Stimulated activated CD4-positive, alpha-beta T cell treated with anti-CD3 and anti-CD28 coated beads, Interleukin-2, amount 100 ng/mL, for 4 hours (primary cell): ENCODE measurements at places on chromosomes 3 and 15.

DNA sequence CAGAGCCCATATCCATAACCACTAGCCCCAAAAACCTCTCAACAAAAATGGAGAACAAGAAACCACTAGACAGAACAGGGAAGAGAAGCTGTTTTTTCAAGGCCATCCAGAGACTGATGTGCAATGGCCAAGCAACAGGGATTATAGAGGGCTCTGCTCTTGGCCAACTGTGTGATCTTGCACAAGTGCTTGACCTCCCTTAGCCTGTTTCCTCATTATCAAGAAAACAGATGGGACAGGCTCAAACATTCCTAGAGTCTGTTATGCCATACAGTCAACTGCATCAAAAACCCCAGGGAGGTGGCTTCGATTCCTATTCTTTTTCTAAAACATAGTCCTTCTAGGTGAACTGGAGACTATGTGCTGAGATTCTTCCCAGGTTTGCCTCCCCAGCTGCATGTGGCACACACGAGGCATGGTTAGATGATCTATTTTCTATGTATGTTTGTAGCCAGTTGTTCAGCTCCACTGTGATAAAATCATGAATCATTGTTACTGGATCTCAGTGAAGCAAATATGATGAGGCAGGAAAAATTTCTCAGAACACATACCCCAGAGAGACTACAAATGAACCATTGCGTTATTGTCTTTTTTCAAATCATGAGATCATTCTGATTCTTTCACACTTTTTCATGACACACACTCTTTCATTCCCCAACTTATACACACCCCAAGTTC lies 132.9 kb upstream of the TGFBR2 start:
- no peak for DNase-seq

DNA sequence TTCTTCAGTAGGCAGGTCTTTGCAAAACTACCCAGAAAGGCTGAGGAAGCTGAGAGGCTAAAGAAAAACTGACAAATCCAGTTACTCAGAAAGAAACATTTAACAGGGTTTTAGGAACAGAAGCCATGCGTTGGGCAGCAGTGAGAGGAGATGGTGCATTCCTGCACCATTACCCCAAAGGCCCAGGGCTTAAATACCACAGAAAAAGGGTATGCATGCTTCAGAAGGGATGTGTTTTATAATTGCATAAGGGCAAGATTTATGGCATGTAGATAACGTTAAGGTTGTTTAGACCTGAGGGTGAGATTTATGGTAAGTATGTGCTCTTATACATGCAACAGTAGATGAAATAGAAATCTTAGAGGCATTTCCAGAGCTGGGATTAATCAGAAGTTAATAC lies 10.0 kb downstream of the C3orf52 start:
- DNase-seq = no peak

GRCh38 chr3:152266221-152266995 lies 2.3 kb upstream of the MBNL1 start:
- no peak for DNase-seq

GRCh38 chr15:90389513-90389912 lies 1.5 kb downstream of the IQGAP1 start:
- DNase-seq = no peak

DNA sequence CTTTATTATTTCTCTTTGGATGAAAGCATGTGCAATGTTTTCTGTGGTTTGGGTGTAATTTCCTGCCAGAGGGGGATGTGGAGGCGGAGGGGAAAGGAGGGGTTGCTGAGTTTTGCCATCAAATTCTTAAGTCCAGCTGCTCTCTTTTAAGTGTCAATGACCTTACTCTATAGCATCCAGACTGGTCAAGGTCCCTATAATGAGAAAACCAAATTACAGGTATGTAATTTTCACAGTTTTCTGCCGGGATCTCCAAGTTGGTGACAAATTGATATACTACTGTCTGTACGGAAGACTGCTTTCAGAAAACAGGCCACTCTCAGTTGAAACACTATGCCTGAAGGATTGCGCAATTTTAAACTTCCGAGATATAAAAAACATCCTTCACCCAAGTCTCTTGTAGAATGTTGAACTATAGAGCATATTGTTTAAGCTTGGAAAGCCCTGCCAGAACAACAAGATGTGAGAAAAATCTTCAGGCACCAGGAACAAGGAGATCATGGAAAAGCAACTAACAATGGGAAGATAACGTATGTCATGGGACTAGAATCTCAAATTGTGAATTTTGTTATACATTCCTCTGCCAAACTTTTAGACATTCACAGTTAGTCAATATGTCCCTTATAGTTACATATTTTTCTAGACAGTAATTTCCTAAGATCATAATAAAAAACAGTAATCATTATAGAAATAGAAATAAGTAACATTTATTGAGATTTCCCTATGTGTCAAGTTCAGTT lies 300.7 kb upstream of the SATB1 start:
- no peak for DNase-seq

GRCh38 chr3:113051787-113052186 lies 61.0 kb downstream of the GTPBP8 start:
- DNase-seq = no peak

GRCh38 chr15:29299784-29300183 lies 30.2 kb upstream of the NSMCE3 start:
- no peak for DNase-seq

DNA sequence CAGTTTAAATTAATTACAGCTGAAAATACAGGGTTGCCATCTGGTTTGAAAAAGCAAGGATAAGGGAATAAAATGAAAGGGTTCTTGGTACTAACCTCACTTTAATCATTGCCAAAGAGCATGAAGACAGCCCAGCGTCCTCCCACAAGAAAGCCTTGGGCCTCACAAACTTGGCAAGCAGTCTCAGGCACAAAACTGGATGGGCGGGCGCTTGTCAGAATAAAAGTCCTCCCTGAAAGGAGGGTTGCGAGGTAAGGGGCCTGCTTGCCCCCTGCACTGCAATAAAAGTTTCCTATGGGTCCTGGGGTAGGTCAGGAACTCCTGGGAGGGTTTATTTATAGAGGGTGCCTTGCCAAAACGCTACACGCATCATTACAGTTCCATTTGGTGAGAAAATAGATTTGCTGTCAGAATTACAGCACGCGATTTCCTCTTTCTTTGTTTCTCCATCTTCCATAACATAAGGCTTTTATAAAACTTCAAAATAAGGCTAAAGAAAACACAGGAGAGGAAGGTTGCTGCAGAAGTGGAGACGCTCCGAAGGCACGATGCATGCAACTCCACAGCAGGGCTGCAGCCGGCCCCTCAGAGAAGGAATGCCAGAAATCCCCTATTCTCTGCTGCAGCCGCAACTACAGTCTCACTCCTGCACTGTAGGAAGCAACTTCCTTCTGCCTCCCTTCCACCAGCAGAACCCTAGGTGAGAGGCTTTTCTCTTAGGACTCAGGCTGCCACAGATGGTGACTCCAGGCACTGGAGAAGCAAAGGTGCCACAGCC lies 61.3 kb downstream of the VGLL4 start:
- no peak for DNase-seq

DNA sequence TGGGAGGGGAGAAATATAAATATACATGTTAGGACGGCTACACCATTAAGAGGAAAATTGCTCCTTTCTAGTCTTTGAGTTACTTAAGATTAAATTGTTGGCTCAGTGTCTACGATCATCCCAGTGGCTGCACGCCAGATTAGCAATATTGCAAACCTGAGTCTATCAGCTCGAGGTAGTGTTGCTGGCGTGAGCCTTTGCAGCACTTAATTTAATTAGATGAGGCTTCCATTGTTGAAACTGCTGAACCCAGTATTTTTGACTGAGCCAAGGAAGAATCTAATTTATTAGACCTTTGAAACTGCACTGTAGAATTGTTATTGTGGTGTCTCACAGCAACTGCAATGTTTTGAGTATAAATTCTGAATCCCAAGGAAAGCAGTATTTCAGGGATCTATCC lies 782.4 kb upstream of the ROBO1 start:
- DNase-seq = no peak

- DNase-seq = no peak
Measured at GRCh38 chr3:54988838-54989630, 61.2 kb upstream of the LRTM1 start.

- DNase-seq = no peak
Measured at GRCh38 chr15:62505762-62506161, 340.7 kb upstream of the C2CD4B start.

DNA sequence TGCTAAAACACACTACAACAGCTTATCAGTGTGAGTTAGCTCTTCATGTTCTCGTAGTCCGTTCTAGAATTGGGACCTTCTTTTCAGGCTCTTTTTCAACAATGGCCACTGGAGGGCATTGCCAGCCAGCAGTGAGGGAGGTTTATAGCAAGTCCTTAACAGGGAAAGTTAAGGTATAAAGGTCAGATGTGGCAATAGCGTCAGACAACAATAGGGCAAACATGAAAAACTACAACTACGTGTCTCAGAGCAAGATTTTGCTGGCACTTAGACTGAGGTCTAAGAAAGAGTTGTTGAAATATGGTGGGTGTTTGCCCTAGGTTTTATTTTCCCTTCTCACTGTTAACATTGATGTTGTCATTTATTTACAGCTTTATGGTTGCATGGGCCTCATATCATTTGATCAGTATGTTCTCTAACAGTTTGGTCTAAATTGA lies 161.4 kb downstream of the GMNC start:
- DNase-seq = no peak

DNA sequence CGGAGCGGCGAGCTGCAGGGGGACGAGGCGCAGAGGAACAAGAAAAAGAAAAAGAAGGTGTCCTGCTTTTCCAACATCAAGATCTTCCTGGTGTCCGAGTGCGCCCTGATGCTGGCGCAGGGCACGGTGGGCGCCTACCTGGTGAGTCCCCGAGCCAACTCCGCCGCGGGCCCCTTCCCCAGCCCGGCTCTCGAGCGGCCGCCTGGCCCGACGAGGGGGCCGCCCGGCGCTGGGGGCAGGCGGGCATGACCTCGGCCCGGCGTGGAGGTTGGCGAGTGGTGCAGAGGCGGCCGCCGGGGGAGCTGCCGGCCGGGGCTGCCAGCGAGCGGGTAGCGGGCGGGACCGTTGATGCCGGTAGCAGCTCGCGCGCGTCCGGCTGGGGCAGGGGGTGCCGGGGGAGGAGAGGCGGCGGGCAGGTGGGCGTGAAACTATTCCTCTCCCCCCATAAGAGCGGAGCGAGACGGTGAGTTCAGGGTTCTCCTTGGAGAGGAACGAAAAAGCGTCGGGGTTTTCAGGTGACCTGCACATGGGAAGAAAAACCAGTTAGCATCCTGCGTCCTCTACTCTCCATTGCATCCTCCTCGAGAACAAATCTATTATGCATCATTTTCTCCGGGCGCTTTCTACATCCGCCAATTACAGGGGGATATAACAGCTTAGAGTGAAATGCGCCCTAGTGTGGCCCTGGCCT lies 585 bp downstream of the SLCO3A1 start:
- DNase-seq = no peak

DNA sequence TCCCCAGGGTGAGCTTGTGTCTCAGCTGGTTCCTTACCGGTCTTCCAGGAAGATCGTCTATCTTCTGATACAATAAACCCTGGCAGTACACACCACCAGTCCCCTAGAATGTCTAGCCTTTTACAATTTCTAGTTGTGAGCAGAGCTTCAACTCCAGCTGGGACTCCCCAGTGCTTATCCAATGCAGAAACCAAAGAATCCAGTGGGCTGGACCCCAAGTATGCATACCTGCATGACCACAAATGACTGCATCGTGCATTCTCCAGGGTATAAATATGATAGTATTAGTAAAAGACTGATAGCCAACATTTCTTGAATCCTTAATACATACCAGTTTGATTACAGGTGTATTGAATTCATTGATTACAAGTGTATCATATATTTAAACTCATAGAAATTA lies 176.0 kb downstream of the SATB1 start:
- DNase-seq = no peak

GRCh38 chr3:57164657-57165573 lies at the start of gene IL17RD:
IL17RD (minus strand) TSS chr3:57165353; CDS start chr3:57165286, 67 bp downstream.
- peak; percentile 19 for DNase-seq

DNA sequence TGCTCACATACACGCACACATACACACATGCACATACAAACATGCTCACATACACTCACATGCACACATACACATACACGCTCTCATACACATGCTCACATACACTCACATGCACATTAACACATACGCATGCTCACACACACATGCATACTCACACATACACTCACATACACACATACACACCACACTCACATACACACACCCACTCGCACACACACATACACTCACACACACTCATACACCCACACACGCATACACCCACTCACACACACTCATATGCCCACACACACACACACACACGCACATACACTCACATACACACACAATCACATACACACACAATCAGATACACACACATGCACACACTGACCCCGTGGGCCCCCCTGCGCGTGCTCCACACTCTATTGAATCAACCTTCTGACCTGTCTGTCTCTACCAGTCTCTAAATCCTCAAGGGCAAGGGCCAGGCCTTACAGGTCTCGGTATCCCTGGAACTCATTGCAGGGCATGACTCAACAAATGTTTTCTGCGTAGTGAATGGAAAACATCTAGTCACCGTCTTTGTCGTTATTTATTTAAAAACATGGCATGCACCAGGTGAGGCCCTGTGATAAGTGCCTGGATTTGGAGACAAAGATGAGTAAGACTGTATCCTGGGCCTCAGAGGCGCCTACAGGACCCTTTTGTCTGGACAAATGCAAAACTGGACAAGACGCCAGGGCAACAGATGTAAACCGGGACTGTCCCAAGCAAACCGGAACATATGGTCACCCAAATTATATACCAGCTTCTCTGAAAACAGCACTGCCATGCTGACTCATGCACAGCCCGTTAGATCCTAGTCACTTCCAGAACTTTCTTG lies 41.8 kb downstream of the GRK7 start:
- no peak for DNase-seq

DNA sequence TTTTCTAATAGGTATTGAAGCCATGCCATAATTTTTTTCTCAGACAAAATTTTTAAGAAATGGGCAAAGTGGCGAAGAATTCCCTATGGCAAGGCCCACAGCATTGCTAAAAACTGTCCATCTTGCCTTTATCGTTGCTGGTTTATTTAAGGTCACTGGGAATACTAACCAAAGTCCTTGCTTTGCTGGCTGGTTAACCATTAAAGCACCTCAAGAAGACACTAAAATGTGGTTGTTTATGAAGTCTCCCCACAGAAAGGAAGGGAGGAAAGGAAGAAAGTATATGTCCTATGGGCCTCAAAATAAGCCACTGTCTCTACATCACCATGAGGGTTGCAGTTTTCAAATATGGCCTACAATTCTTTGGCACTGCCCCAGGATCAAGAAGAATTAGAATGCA lies 13.2 kb downstream of the SH3BP5 start:
- no peak for DNase-seq

DNA sequence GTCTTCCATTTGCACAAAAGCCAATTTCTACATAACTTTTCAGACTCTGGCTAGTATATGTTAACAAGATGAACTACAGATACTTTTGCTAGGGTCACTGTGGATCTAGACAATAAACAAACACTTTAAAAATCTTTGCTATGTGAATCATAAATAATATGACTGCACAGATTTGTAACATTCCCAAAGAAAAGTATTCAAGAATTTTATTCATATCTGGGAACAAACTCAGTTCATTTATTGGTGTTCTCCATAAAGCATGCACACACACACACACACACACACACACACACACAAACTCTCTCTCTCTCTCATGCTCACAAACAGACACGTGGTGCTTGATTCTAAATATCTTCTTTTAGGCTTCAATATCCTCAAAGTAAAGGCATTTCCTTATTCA lies 18.8 kb upstream of the THRB start:
- no peak for DNase-seq
